Stimulated activated CD4-positive, alpha-beta T cell treated with anti-CD3 and anti-CD28 coated beads, Interleukin-1b, Interleukin-23, amount 100 ng/mL, for 24 hours (primary cell): ENCODE measurements at places on chromosomes 11 and 22.

GRCh38 chr11:121793291-121793690 is 322.7 kb downstream of the BLID start:
- DNase-seq = no peak

DNA sequence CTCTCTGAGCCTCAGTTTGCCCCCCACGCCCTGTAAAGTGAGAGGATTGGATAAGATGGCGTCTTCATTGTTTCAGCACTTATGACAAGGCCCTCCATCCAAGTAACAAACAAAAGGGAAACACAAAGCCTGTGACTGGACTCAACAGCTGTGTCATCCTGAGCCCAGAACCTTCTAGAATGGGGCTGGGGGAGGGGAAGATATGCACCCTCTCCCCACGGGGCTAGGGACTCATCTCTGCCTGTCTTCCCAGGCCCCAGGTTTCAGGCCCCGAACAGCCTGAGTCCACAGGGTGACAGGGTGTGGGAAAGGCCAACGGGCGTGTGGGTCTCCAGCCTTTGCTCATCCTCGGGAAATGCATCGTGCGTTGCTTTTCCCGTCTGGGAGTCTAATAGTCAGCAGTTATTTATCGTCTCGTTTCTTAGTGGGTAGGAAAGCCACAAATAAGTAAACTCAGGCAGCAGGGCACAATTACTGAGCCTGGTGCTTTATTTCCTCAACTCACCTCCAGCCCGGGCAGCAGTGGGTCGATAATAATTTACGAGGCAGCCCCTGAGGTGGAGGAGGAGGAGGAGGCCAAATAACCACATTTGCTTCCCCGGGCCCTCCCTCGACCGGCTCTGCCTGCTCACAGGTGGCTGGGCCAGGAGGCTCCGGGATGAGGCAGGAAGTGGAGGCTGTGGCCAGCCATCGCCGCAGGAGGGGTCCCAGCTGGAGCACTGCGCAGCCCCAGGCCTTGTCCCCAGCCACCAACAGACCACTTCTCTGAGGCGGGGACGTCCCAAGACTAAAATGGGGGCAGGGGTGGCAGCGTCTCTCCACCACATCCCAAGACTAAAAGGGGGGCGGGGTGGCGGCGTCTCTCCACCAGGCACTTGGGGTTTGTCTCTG is 54.4 kb downstream of the FLRT1 start:
- DNase-seq = no peak

DNA sequence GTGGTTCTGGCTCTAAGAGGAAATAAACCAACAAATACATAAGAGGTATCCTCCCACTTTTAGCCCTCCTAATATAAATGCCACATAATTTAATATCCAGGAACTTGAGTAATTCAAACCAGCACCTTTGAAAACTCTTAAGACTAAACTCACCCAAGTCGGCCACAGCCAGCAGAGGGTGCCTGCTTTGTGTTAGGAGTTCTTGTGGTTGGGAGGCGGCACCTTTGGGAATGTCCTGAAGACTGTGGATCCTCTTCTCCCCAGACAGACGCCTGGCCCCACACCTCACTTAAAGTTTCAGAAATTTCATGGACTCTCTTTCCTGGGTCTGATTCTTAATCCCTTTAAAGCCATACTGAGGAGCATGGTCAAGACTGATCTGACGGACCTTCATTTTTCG is 169.0 kb downstream of the TBC1D22A start:
- DNase-seq = no peak

DNA sequence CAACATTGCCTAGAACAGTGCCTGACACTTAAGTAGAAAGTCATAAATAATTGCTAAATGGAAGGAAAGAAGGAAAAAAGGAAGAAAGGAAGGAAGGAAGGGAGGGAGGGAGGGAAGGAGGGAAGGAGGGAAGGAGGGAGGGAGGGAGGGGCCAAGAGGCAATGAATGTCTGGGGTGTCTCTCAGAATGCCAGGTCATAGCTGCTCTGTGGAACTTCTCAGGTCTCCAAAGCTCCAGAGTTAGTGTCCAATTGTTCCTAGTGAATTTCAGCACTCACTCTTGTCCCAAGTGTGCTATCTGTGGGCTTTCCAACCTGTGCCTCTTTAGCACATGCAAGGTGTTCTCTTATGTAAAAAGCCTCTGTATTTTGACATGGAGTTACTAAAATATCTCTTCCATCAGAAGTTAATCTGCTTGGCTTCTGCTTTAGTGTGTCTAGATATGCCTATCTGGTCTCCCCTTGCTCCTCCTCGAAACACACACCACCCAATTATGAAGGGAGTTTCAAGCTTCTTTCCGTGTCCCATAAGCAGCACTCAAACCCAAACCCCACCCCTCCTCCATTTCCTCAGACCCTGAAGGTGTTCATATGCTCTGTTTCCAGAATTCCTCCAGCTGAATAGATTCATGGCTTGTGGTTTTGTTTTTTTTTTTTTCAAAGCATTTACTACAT is 56.5 kb downstream of the FAM76B start:
- no peak for DNase-seq

DNA sequence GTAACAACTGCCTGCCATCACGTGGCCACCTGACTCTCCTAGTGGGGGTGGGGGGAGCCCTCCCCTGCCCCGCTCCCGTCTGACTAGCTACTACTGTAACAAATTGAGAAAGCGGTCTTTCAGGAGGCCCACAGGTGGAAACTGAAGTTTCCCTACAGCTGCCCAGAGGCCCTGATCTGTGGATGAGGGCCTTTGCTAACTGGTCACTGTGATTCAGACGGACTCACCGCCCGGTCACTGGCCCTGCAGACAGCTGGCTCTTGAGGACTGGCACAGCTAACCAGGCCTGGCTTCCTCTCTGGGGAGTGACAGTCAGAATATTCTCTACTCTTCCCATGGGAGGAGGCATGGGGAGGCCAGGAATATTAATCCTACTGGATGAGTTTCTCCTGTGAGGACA is 116.8 kb downstream of the ARHGAP8 start:
- DNase-seq = no peak

GRCh38 chr11:13105237-13105844 is 96.2 kb downstream of the RASSF10 start:
- DNase-seq = no peak
